ENCODE measurements at places on chromosomes 16 and 17.

GRCh38 chr16:14300705-14301168 is 229.6 kb downstream of the MRTFB start:
- peaks cover 6% of the 10 kb centered on the region for H3K36me3 ChIP-seq
- H3K27ac ChIP-seq: peak overlapping the region; percentile 83
- H3K27me3 ChIP-seq: no peaks in the 10 kb centered on the region
- H3K4me1 ChIP-seq: peaks cover 8% of the 10 kb centered on the region

GRCh38 chr17:28366605-28367004 is 1.6 kb upstream of the SEBOX start:
- H3K4me1 ChIP-seq: peaks cover 18% of the 10 kb centered on the region
- no peak for DNase-seq
- H3K36me3 ChIP-seq: 0 out of 2 replicates have a peak, but pooled peaks cover 4% of the 10 kb centered on the region

DNA sequence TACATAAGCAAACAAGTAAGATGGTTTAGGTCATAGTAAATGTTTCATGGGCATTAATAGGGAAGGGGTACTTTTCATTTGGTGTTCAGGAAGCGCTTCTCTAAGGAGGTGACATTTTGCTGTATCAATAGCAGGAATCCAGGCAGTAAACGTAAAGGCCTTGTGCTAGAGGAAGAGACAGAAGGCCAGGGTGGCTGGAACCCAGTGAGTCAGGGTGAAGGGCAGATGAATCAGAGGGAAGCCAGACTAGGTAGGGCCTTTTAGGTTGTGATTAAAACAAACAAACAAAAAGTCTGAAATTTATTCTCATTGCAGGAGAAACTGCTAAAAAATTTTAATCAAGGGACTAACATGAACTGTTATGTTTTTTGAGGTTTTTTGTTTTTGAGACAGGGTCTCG is 6.5 kb downstream of the BMERB1 start:
- no peak for DNase-seq
- no peak overlapping the region for H3K4me3 ChIP-seq
- H3K27ac ChIP-seq: peak overlapping the region; percentile 81
- no peaks in the 10 kb centered on the region for H3K36me3 ChIP-seq
- peaks cover 41% of the 10 kb centered on the region for H3K4me1 ChIP-seq
- H3K27me3 ChIP-seq: no peaks in the 10 kb centered on the region

GRCh38 chr17:81117672-81118198 is 47.6 kb upstream of the PVALEF start:
- no peak for DNase-seq
- no peak overlapping the region for H3K27ac ChIP-seq
- no peaks in the 10 kb centered on the region for H3K27me3 ChIP-seq
- H3K36me3 ChIP-seq: no peaks in the 10 kb centered on the region

GRCh38 chr16:30567160-30567990 is 4.1 kb downstream of the ZNF688 start:
- H3K27me3 ChIP-seq: no peaks in the 10 kb centered on the region
- no peaks in the 10 kb centered on the region for H3K36me3 ChIP-seq
- H3K4me3 ChIP-seq: no peak overlapping the region
- H3K27ac ChIP-seq: peak overlapping the region; percentile 57

DNA sequence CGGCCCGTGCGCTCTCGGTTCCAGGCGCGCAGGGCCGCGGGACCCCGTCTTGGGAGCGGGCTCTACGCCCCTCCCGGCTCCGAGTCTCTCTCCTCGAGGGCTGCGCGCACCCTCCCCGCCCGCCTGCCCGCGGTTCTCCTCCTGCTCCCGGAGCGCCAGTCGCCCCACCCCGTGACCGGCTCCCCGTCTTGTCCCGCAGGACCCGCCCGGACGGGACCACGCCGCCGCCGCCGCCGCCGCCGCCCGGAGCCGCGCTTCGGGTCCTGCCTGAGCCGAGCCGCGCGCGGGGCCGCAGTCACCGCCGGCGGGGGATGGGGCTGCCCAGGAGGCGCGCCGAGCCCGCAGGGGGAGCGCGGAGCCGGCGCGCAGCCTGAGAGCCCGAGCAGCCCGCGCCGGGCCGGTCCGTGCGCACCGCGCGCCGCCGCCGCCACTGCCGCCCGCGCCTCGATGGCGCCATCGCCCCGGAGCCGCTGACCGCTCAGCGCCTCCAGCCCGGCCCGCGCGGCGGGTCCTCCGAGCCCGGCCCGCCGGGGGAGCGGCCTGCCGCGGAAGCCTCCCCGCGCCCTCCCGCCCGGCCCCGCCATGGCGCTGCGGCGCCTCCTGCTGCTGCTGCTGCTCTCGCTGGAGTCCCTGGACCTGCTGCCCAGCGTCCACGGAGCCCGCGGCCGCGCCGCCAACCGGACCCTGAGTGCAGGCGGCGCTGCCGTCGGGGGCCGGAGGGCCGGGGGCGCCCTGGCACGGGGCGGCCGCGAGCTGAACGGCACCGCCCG is at the start of gene SHISA6:
SHISA6 (plus strand) TSS at position 373 of the 770 bp plus-strand sequence.
- H3K36me3 ChIP-seq: no peaks in the 10 kb centered on the region
- no peak within 1 kb of the TSS for H3K27ac ChIP-seq
- H3K27me3 ChIP-seq: no peaks in the 10 kb centered on the region
- no peaks in the 10 kb centered on the region for H3K4me1 ChIP-seq
- no peak for DNase-seq

GRCh38 chr16:27464626-27465482 is 62.9 kb downstream of the IL21R start:
- no peaks in the 10 kb centered on the region for H3K4me1 ChIP-seq
- peaks cover 4% of the 10 kb centered on the region for H3K36me3 ChIP-seq
- no peak overlapping the region for H3K4me3 ChIP-seq
- no peak overlapping the region for H3K27ac ChIP-seq

DNA sequence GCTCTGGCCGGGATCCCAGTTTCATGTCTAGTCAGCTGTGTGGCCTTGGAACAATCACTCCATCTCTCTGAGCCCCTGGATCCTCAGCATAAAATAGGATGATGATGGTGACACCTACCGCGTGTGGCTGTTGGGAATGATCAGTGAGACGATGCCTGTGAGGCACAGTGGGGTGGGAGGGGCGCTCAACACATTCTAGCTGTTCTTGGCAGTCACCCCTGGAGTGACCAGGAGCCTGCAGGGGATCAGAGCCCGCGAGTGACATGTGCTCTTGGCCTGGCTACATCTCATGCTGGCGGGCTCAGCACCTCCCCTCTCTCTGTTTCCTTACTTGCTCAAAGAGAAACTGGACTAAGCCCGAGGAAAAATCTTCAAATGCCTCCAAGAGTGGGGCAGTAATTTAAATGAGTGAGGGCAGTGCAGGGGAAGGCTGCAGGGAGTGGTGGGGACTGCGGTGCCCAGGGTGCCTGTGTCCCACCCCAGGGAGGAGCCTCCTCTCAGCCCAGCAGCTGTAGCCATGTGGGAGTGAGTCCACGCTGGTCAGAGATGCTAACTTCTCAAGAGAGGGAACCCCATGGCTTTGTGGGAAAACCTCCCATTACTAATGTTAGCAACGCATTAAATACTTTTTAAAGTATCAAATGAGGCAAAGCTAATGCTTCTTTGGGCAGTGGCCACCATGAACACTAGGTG is 23.1 kb upstream of the DOK4 start:
- no peak overlapping the region for H3K4me3 ChIP-seq
- H3K27ac ChIP-seq: no peak overlapping the region
- DNase-seq: no peak
- H3K36me3 ChIP-seq: no peaks in the 10 kb centered on the region
- no peaks in the 10 kb centered on the region for H3K4me1 ChIP-seq
- peaks cover 7% of the 10 kb centered on the region for H3K27me3 ChIP-seq

DNA sequence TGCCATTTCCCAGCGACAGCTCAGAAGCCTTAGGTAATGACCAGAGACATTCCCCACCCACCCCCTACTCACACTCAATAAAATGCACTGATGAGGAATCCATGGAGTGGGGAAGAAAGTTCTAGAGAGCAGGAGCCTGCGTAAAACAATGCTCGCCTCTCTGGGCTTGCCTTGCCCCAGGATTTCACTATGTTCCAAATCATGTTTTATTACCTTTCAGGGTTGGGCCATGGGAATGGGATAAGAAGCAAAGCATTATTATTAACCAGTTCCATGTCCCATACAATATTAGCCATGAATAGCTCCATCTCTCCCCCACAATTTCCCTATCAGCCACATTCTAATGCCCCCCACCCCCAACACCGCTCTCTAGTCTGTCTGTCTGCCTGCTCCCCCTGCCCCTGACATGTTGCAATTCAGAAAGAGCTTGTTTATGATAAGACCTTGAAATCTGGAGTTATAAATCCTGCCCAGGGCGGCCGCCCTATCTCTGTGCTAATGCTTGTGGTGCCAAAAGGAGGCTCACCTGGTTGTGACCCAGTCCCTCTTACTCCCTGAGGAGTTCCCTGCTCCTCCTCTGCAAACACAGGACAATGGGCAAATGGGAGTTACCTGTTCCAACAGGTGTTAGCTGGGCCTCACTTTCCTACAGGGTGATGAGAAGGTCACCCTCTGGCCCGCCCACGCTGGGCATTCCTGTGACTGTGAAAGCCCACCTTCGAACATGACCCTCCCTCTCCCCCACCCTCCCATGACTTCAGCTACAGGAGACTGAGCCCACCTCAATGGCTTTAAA is 28.0 kb upstream of the DDX52 start:
- H3K36me3 ChIP-seq: no peaks in the 10 kb centered on the region
- H3K27ac ChIP-seq: peak overlapping the region; percentile 53

DNA sequence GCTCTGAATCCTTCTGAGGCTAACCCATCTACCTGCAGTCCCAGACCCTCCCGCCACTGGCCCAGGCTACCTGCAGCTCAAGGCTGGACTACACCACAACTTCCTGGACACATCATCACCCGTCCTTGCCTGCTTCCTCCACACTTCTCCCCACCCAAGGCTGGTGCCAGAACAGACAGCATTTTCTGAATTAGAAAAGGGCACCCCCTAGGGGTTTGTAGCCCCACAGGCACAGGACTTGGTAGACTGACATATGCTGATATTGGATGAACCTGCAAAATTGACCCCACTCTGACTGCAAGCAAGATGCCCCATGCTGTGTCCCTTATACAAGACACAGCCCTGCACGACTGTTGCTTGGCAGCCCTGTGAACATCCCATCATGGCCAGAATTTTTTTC is 271.5 kb upstream of the C16orf82 start:
- no peak for DNase-seq
- no peak overlapping the region for H3K4me3 ChIP-seq
- H3K27ac ChIP-seq: no peak overlapping the region
- no peaks in the 10 kb centered on the region for H3K4me1 ChIP-seq
- peaks cover 30% of the 10 kb centered on the region for H3K27me3 ChIP-seq
- no peaks in the 10 kb centered on the region for H3K36me3 ChIP-seq

All from PC-9 (cell line).